ENCODE measurements at places on chromosomes 7 and 10.

DNA sequence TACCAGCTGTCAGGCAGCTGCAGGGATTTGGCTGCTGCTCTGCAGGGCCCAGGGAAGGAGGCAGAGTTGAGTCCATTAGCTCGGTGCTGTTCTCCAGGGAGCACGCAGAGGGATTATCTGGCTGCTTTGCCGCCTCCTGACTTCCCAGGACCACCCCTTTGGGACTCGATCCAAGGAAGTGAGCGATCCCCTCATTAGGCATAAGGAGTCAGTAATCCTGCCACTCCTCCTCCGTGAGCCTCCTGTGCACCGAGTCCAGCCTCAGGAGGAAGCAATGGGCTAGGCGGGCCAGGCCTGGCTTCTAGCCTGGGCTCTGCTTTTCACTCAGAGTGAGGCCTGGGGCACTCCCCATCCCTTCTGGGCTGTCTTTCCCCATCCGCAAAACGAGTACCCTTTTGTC is 417.9 kb downstream of the RPS24 start:
- DNase-seq = no peak

GRCh38 chr7:108497082-108497725 is 28.7 kb downstream of the PNPLA8 start:
- DNase-seq = peak; percentile 45

- DNase-seq = no peak
Observed at GRCh38 chr10:71747551-71748523, 25.5 kb downstream of the VSIR start.

GRCh38 chr7:87220734-87221215 is 1.2 kb upstream of the TMEM243 start:
- no peak for DNase-seq

DNA sequence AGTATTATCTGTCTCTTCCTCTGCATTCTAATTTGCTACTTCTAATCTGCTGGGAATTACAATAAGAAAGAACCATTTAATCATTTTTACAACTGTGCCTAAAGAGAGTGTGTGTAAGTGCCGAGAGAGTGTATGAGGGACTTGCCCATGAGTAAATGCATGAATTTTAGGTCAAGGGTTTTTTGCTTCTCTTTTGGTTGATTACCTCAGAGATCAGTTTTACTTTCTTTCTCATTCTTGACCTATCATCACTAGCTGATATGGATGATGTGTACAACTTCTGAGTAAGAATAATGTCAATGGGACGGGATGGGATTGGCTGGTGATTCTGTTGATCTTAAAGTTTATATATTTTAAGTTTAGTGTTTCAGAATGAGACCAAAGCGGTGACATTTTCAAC is 47.8 kb downstream of the IKZF1 start:
- no peak for DNase-seq

DNA sequence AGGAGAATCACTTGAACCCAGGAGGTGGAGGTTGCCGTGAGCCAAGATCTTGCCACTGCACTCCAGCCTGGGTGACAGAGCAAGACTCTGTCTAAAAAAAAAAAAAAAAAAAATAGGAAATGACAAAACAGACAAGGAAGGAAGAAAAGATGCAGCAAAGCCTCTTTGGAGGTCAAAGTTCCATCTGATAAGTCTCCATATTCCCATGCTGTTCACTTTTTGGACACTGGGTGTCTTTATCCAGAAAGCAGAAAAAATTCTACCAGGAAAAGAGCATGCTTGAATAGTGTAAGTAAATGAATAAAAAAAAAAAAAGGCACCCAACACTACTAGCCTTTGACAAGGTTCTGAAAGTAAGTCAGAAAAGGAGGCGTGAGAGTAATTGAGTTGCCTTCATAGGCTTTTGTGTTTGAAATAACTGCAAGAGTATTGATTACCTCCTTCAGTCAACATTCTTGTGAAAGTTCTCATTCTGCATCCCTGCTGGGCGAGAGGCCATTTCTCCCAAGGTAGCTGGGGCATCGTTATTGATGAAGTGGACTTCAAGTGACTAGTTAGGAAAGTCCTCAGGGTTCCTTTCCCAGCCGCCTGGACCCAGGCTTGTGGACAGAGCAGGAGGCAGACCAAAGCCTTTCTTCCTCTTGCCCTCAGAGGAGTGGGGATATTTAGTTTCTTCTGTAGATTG is 133.3 kb upstream of the KIF5B start:
- DNase-seq = no peak

DNA sequence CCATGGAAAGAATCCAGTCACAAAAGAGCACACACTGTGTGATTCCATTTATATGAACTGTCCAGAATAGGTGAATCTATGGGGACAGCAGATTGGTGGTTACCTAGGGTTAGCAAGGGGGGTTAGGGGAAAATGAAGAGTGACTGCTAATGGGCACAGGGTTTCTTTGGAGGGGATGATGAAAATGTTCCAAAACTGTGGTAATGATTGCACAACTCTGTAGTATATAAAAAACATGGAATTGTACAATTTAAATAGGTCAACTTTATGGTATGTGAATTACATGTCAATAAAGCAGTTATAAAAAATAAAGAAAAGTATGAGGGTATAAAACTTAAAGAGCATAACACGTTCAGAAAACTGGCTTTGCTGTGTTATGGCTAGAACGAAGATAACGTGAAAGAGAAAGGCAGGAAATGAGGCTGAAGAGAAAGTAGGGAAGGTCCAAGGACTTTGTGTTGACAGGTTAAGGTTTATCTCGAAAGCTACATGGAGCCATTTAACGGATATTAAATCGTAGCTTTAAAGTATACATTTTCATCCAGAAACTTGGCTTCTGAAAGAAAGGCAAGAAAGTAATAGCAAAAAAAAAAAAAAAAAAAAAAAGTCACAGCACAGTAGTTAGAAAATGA is 26.4 kb upstream of the MSS51 start:
- DNase-seq = no peak

DNA sequence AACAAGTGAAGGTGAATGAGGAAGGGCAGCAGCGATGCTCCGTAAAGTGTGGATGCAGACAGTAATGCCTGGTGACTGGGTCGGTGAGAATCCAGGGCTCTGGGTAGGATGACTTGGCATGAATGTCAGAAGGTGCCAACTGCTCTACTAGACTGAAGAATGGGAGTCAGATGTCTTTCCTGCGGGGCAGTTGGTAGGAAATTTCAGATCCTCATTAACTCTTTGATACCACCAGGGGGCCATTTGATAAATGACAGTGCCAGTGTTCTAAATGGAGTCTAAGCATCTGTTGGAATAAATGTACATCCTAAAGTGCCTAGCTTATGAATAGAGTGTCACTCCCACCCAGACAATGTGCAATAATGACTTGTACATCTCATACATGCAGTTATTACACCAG is 462.0 kb downstream of the GRM8 start:
- no peak for DNase-seq

GRCh38 chr10:31669357-31669756 is 259.3 kb downstream of the ARHGAP12 start:
- DNase-seq = no peak

DNA sequence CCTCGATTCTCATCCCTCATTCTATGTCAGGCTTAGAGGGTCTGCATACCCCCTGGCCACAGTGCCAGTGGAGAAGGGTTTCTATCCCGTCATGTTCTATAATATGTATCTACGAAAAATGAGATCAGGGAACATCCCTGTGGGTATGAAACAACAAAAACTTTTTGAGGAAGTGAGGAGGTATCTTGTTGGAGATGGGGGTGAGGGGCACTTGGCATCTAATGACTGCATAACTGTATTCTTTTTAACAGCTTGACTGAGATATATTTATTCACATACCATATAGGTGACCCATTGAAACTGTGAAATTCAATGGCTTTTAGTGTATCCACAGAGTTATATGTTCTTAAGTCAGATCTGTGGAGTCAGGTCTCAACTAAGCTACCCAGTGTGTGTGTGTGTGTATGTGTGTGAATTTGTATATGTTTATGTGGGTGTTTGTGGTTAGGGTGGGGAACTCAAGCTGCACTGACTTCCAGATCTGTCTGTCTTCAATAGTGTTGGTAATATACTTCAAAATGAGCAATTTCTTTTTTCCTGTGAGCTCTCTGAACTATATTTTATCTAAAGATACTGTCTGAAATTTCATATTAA is 528.9 kb downstream of the CNTNAP2 start:
- DNase-seq = no peak

DNA sequence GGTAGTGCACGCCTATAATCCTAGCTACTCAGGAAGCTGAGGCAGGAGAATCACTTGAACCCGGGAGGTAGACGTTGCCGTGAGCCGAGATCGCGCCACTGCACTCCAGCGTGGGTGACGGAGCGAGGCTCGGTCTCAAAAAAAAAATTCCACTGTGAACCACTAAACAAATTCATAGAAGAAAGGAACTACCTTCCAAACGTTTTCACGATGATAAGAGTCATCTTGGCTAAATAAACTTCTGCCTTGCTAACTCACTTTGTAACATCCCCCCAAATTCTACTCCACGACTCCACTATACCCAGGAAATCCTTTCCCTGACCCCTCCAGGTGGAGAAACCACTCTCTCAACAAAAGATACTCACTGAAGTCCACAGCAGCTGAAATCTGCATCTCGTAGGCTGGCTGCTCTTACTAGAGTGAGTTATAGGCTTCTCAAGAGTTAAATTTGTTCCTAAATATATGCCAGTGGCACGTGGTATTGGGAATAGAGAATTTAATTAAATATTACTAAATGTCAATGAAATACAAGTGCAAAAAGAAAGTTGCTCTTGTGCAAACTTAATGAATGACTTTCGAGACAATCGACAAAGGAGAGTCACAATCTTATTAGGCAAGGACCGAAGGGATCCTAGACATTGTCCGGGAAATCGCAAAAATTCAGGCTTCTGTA is 1.6 kb upstream of the GTF2I start:
- no peak for DNase-seq

DNA sequence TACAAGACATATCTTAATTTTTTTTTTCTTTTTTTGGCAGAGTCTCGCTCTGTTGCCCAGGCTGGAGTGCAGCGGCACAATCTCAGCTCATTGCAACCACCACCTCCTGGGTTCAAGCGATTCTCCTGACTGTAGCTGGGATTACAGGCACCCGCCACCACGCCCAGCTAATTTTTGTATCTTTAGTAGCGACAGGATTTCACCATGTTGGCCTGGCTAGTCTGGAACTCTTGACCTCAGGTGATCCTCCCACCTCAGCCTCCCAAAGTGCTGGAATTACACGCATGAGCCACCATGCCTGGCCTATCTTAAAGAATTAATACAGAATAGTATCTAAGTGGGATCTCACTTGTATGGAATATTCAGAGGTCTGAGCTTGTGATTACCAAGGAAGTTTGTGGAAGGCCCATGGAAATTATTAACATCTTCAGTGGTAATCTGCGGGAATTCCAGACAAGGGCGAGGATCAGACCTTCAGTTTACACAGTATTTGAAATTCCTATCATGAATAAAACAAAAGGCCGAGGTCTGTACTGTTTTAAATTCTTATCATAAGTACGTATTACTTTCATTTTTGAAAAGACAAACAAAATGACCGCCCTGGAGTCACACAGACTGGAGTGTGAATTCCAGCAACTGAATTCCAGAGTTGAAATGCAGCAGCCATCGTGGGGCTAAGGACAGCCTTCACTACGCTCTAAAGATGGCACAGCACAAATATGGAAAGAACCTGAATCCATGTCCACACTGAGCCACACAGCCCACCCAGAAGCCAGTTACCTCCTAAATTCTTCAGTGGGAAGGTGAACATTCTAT is 16.7 kb downstream of the GPRIN2 start:
- DNase-seq = no peak
